ENCODE measurements at places on chromosomes 4 and X. TPM values are rescaled to one million over a fixed set of nuclear protein-coding genes. Genes with fewer than 3 reads are reported as not detected.
A peak's percentile ranks its signal among the peaks of the same experiment; 100 is the strongest.

Gene CHRNA9
- not detected for total RNA-seq

Gene RASL11B
- total RNA-seq = 0.52 TPM

Gene AKAP4
- not detected for total RNA-seq

Gene TLR10
- not detected for total RNA-seq

Gene FBXL5
- total RNA-seq = 29.9 TPM

Gene BEND4
- 0.03 TPM for total RNA-seq

Gene ZNF674
- 2.5 TPM for total RNA-seq

Gene NSDHL
- 6.2 TPM for total RNA-seq

Gene PPP1R2C
- not detected for total RNA-seq

Gene TLL1
- total RNA-seq = 1.1 TPM

Gene SMIM31
- total RNA-seq = 0.74 TPM

Gene NLRP2B
- total RNA-seq = not detected

GRCh38 chrX:130111220-130112154, 1.2 kb upstream of the ELF4 start:
- DNase-seq = no peak

- DNase-seq = no peak
Observed at GRCh38 chrX:123971982-123972381, 10.5 kb downstream of the STAG2 start.

DNA sequence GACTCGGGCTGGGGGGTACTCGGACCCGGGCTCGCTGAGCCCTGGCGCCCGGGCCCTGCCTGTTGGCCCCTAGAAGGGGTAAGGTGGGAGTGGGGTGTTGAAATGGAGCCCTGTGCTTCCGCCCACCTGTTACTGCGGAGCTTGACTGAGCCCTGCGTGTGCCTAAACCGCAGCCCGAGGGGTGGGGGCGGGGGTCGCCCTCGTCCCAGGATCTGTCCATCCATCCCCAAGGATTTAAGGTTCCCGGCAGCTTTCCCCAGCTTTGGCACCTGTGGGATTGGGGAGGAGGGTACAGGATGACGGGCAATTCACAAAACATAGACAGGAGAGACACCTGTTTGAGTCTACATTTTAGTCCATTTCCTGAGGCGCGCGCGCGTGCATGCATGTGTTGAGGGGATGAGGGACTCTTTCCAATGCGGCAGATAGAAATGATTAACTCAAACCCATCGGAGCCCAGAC, 779 bp downstream of the GABRQ start:
- DNase-seq = no peak

DNA sequence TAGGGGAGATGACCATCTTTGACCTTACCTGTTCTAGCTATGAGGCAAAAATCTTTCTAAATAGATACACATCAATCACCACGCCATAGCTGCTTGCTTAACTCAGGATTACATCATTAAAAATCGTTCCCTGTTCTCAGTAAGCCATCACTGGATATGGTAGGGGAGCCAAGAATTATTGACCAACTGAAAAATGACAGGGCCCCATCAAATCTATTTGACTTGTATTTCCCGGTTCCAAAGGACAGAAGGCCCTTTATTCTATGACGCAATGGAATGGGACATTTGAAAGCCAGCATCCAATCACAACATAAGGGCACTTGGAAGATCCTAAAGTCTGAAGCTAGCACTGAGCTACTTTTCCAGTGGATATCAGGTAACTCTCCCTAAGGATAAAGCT, 75.6 kb upstream of the NOCT start:
- DNase-seq = no peak

GRCh38 chr4:48255072-48255958, 14.3 kb downstream of the TEC start:
- no peak for DNase-seq

DNA sequence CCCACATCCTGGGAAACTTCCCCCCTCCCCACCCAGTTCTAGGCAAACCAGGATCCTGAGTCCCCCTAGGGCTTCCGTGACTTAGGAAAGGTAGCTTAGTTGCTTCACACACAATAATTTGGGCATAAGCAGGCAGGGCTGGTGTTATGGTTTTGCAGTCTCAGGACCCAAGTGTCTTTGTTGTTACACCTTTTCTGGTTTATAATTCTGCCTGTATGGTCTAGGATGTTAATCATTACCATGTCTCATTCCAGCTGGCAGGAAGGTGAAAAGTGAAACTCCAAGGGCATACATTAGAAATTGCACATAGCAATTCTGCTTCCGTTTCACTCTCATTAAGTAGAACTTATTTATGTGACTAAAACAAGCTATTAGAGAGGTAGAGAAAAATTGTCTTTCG, 16.8 kb downstream of the UGT8 start:
- no peak for DNase-seq

- no peak for DNase-seq
Observed at GRCh38 chr4:17475481-17475880, 36.4 kb downstream of the QDPR start.

GRCh38 chr4:3644849-3645627, 112.8 kb upstream of the LRPAP1 start:
- DNase-seq = no peak

- peak; percentile 38 for DNase-seq
Observed at GRCh38 chr4:145557720-145558119, 61.5 kb upstream of the MMAA start.

- no peak for DNase-seq
Observed at GRCh38 chr4:166019441-166020220, 146.6 kb downstream of the TLL1 start.

DNA sequence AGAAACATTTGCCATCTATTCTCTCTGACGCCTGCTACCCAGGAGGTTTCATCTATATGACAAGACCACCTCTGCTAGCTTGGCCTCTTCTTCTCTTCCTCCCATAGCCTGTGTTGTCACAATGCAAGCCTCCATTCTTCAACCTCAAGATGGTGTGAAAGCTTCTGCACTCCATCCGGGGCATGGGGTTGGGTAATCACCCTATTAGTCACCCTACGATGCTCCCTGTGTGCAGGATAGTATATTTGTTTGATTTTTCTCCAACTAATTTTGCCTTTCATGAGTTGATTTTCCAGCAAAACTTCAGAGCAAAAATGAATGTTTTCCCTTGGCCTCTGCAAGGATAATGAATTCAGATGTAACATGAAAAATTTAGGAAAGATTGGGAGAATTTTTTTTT, 128.0 kb upstream of the STS start:
- no peak for DNase-seq

GRCh38 chrX:110472265-110472664, 113.6 kb downstream of the RTL9 start:
- no peak for DNase-seq

DNA sequence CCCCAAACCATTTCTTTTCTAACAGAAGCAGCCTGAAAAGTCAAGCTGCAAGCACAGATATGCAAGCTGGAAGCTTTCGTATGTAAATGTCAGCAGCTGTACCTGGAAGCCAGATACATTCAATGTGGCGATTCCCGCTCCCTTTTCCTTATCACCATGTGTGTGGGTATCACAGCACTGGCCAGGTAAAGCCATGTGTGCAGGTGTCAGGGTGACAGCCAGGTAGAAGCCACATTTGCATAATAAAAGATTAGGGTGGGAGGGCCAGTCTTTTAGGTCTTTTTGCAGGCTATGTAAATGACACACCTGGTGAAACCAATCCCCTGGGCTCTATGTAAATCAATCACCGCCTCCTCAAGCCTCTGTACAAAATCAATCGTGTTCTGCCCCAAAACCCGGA, 50.1 kb downstream of the RXFP1 start:
- DNase-seq = no peak

DNA sequence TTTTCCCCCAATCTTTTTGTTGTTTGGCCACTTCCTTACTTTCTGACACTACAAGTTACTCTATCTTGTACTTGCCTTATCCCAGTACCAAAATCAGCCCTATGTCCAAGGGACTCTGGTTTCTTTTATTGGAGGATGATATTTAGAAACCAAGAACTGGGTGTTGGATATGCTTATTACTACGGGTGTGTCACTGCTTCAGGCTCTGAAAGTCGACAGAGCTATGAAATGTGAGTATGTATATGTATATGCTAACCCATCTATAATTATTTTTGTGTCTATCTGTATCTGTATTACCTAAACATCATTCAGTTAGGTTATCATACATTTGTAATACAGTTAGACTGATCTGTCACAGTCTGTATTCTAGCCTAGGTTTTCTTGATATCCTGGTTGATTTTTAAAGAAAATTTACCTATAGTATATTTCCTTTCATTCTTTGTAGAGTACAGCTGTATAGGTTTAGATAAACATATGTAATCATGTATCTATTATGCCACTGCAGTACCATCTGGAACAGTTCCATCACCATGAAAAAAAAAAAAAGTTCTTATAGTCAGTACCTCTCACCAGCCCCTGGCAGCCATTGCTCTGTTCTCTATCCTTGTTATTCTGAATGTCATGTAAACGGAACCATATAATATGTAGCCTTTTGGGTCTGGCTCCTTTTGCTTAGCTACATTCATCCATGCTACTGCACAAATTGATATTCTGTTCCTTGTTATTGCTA, 18.1 kb downstream of the SEC24B start:
- DNase-seq = no peak

DNA sequence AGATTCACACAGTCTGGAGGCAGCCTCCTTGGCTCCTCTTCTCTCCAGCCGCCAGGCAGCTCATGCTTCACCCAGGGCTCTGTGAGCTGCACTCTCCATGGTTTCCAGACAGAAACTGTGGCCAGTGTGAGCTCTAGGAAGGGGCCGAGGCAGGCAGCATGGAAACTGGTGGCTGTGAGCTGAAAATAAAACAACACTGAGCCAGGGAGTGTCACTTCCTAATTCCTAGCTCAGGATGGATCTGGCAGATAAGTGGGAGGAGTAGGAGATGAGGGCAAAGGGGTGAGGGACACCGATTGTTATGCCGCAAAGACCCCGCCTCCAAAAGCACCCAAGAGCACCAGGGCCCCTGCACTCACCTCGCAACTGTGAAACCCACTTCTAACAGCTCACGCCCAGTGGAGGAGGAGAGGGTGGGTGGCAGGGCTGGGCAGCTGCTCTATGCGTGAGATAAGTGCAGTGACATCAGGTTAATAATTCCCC, 69.8 kb downstream of the FHDC1 start:
- no peak for DNase-seq

DNA sequence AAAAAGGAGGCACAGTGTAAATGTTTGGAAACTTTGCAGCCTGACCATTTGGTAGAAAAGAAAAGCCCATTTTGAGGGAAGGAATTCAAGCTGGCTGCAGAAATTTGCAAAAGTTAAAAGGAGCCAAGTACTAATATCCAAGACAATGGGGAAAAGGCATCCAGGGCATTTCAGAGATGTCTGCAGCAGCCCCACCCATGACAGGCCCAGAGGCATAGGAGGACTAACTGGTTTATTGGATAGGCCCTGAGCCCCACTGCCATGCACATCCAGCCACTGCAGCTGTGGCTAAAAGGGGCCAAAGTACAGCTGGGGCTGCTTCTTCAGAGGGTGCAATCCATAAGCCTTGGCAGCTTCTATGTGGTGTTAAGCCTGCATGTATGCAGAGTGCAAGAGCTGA, 104.9 kb downstream of the HS3ST1 start:
- no peak for DNase-seq

GRCh38 chr4:57094832-57095223, 15.4 kb downstream of the IGFBP7 start:
- no peak for DNase-seq

Measured in pancreas (tissue), 10 donors.